Endothelial cell of coronary artery (primary cell): ENCODE measurements at places on chromosomes 1 and 21. TPM values are rescaled to one million over a fixed set of nuclear protein-coding genes. Genes with fewer than 3 reads are reported as not detected.

Gene RALGPS2
- 15.2 and 21.3 TPM in 2 replicates for total RNA-seq

Gene ITLN2
- total RNA-seq = 0.18 and 1.3 TPM in 2 replicates

Gene KIF2C
- 9.9 and 24.7 TPM in 2 replicates for total RNA-seq

Gene DNAJC28
- total RNA-seq = 0.90 and 0.94 TPM in 2 replicates
